H1 (cell line): ENCODE measurements at places on chromosomes 1 and 21.

DNA sequence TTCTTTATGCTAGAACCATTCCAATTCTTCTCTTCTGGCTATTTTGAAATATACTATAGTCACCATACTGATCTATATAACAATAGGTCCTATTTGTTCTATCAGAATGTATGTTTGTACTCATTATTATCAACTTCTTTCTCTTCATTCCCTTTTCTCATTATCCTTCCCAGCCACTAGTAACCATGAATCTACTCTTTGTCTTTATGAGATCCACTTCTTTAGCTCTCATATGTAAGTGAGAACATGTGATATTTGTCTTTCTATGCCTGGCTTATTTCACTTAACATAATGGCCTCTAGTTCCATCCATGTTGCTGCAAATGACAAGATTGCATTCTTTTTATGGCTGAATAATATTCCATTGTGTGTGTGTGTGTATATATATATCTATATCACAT is 31.7 kb upstream of the RC3H1 start:
- no peaks in the 10 kb centered on the region for H3K4me1 ChIP-seq
- no peaks in the 10 kb centered on the region for H3K36me3 ChIP-seq
- no peaks in the 10 kb centered on the region for H3K27me3 ChIP-seq
- DNase-seq, result no peak
- no peak overlapping the region for H3K27ac ChIP-seq
- H3K4me3 ChIP-seq, result no peak overlapping the region

GRCh38 chr1:155070158-155070621 is 6.7 kb downstream of the EFNA4 start:
- H3K27ac ChIP-seq, result no peak overlapping the region
- H3K27me3 ChIP-seq, result no peaks in the 10 kb centered on the region
- peaks cover 21% of the 10 kb centered on the region for H3K4me1 ChIP-seq
- peaks cover 7% of the 10 kb centered on the region; the same call in 1 of the 2 replicates for H3K36me3 ChIP-seq
- peak overlapping the region; percentile 64 for H3K4me3 ChIP-seq

DNA sequence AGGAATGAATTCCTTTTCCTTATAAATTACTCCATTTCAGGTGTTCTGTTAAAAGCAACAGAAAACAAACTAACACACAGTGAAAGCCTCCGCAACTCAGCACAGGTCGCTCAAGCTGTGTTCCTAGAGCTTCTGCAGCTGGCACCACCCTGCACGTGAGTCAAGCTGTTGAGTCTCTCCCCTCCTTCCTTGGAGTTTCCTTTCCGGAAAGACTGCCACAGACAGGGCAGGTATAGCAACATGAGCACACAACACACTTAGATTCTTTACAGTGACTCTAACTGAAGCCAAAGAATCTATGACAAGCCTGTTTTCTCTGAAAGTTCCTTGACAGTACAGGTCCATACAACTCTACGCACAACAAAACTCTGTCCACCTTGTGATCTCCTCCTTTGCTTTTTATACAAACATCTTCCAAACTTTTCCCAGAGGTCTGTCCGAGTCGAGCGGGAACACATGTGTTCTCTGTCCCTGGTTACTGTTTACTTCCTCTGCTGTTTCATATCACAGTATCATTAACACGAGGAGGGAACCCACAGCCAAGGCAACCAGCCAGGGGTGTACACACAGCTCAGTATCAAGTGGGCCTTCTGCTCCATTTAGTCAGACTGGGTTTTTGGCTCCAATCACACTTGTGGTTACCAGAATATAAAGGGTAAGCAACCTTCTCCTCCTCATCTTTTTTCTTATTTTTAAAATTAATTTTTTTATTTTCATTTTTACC is 38.7 kb upstream of the DESI2 start:
- no peaks in the 10 kb centered on the region for H3K27me3 ChIP-seq
- no peaks in the 10 kb centered on the region for H3K36me3 ChIP-seq
- H3K4me1 ChIP-seq, result peaks cover 6% of the 10 kb centered on the region; the same call in 1 of the 2 replicates
- no peak overlapping the region for H3K27ac ChIP-seq
- H3K4me3 ChIP-seq, result no peak overlapping the region

DNA sequence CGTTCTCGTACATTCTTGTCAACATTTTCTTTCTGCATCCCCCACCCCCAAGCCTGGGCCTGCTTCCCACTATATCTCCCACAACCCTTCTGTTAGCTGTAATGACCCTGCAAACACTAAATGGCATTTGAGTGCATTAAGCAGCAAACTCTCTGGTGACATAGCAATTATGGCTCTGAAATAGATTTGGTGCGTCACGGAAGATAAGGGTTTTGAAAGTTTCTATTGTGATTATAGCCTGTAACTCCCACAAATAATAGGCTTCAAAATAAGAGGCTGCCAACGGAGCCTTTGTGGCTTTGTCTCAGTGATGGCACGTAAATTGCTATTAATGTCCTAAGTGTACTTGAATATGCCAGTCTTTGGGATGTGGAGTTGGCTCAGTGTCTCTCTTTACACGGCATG is 277.6 kb downstream of the PBX1 start:
- H3K27me3 ChIP-seq, result no peaks in the 10 kb centered on the region
- 0 out of 2 replicates have a peak, but pooled peaks cover 2% of the 10 kb centered on the region for H3K36me3 ChIP-seq
- DNase-seq, result no peak
- no peak overlapping the region for H3K27ac ChIP-seq
- no peak overlapping the region for H3K4me3 ChIP-seq

DNA sequence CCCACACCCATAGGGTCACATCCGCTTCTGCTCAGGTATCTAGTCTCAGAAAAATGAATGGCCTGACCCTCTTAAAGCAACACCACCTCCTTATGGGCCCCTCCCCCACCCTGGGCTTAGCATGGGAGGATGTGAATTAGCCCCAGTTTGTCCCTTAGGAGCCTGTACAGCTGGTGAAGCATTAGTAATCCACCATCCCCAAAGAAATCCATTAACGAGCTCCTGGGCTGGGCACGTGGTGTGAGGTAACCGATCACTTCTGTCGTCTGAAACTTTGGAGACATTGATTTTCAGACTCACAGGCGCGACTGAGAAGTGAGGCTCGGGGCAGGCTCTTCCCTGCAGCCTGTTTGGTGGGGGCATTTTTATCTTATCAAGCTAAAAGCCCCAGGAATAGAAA is 10.5 kb downstream of the RASSF5 start:
- no peaks in the 10 kb centered on the region for H3K27me3 ChIP-seq
- no peak overlapping the region for H3K4me3 ChIP-seq
- H3K4me1 ChIP-seq, result no peaks in the 10 kb centered on the region; the same call in 1 of the 2 replicates
- no peaks in the 10 kb centered on the region for H3K36me3 ChIP-seq
- no peak for DNase-seq
- no peak overlapping the region for H3K27ac ChIP-seq

- no peaks in the 10 kb centered on the region for H3K27me3 ChIP-seq
- DNase-seq, result no peak
- peaks cover 7% of the 10 kb centered on the region for H3K4me1 ChIP-seq
- no peaks in the 10 kb centered on the region for H3K36me3 ChIP-seq
Measured at GRCh38 chr21:41926807-41927171, 27.0 kb downstream of the C2CD2 start.

GRCh38 chr21:43874085-43874805 is 9.2 kb downstream of the AGPAT3 start:
- H3K4me3 ChIP-seq, result no peak overlapping the region
- no peaks in the 10 kb centered on the region for H3K36me3 ChIP-seq
- no peak overlapping the region for H3K27ac ChIP-seq
- H3K4me1 ChIP-seq, result no peaks in the 10 kb centered on the region

DNA sequence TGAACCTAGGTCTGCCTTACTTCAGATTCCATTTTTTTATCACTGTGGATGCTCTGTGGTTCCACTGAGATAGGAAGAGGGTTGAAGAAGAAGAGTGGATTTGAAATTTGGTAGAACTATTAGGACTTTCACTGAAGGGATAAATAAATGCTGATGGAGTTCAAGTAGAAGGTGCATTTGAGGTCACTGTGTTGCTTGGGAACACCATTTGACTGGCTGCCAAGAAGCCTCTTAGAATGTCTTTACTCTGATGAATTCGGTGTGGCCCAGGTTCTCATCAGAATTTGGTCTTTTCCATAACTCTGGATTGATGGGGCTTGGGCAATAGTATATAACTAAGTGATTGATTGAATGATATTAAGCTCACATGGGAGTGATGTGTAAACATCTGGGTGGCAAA is 11.9 kb downstream of the XPR1 start:
- no peaks in the 10 kb centered on the region for H3K4me1 ChIP-seq
- no peaks in the 10 kb centered on the region for H3K36me3 ChIP-seq
- H3K27me3 ChIP-seq, result no peaks in the 10 kb centered on the region
- no peak overlapping the region for H3K4me3 ChIP-seq

GRCh38 chr1:223500560-223501425 is 107.6 kb downstream of the CCDC185 start:
- no peak overlapping the region for H3K4me3 ChIP-seq
- H3K27ac ChIP-seq, result no peak overlapping the region
- no peaks in the 10 kb centered on the region for H3K36me3 ChIP-seq

DNA sequence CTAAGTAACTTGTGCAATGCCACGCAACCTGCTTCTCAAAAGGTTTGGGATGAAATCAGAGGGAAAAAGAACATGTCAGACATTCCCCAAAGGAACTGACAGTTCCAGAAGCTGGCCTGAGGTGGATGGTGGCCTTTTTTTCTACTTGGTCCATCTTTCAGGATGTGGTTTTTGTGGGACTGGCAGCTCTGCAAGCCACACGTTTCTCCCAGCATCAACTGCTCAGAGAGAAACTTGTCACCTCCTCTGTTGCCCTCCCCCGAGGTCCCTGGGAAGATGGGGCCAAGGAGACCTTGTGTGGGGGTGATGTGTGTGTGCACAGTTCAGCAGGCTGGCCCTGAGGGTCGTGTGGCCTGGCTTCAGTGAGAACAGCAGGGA is 2.5 kb upstream of the DHRS3 start:
- no peak overlapping the region for H3K27ac ChIP-seq
- 0 out of 2 replicates have a peak overlapping the region, but pooled peaks have one; percentile 81 for H3K4me3 ChIP-seq
- peaks cover 3% of the 10 kb centered on the region for H3K4me1 ChIP-seq
- no peaks in the 10 kb centered on the region for H3K27me3 ChIP-seq
- no peaks in the 10 kb centered on the region for H3K36me3 ChIP-seq

- peaks cover 4% of the 10 kb centered on the region; the same call in 1 of the 2 replicates for H3K4me1 ChIP-seq
- H3K4me3 ChIP-seq, result peak within 1 kb of the TSS; percentile 65
- H3K27ac ChIP-seq, result no peak within 1 kb of the TSS
- peaks cover 11% of the 10 kb centered on the region for H3K27me3 ChIP-seq
- no peaks in the 10 kb centered on the region for H3K36me3 ChIP-seq
- DNase-seq, result peak; percentile 75
Measured at GRCh38 chr1:211133836-211134669, at the start of gene KCNH1. KCNH1 (minus strand) TSS chr1:211134148; CDS start chr1:211133945, 203 bp downstream.

DNA sequence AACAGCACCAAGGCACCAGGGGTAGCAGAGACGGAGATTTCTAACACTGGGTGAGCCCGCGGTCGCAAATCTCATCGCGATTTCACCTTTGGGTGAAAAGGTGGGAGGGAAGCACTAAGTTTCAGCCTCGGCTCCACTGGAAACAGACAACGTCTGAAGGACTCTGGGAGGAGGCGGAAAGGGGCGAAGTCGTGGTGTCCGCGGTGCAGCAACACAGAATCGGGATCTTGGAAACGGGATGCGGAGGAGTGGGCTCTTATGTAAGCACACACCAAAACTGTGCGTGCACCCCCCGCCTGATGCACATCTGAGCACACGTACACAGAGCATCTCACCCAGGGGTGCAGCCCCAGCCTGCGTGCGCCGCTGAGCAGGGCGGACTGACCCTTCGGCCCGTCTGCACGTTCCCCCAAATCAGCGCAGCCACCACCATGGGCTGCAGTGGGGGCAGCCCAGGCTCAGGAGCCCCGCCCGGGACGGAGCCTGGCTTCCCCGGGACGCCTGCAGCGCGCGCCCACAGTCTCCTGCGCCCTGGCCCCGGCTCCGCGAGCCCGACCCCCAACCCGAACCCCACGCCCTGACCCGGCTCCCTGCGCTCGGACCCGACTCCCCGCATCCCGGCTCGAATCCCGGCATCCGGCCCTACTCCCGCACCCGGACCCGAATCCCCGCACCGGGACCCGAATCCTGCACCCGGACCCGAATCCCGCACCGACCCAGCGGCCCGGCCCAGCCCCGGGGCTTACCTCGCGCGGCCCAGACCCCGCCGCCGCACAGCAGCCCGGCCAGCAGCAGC is 670 bp downstream of the CLSTN1 start:
- no peak overlapping the region; the same call in 1 of the 2 replicates for H3K27ac ChIP-seq
- H3K4me1 ChIP-seq, result peaks cover 4% of the 10 kb centered on the region
- DNase-seq, result no peak
- H3K36me3 ChIP-seq, result no peaks in the 10 kb centered on the region
- H3K27me3 ChIP-seq, result peaks cover 14% of the 10 kb centered on the region

GRCh38 chr1:217876896-217877295 is 245.8 kb downstream of the SPATA17 start:
- no peak overlapping the region for H3K4me3 ChIP-seq
- DNase-seq, result no peak
- H3K27me3 ChIP-seq, result no peaks in the 10 kb centered on the region

DNA sequence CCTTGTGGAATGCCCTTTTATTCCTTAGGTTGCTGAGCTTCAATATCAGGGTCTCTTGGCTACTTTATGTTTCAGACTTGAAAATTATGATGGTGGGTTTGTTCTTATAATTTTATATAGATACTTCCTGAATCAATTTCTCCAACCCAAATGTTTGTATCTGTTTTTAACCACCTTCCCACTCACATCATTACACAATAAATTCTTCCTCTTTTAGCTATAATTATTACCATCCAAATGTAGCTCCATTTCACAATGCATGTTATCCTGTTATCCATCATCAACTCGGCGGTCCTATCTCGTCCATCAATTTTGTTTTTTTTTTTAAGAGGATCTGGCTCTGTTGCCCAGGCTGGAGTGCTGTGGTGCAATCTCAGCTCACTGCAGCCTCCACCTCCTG is 357.6 kb upstream of the ZP4 start:
- H3K36me3 ChIP-seq, result no peaks in the 10 kb centered on the region
- no peak for DNase-seq
- no peaks in the 10 kb centered on the region for H3K4me1 ChIP-seq
- H3K4me3 ChIP-seq, result no peak overlapping the region
- no peak overlapping the region for H3K27ac ChIP-seq

GRCh38 chr1:46413596-46413985 is 19.5 kb downstream of the FAAH start:
- no peak overlapping the region for H3K4me3 ChIP-seq
- no peak for DNase-seq
- H3K4me1 ChIP-seq, result 0 out of 2 replicates have a peak, but pooled peaks cover 5% of the 10 kb centered on the region
- H3K27ac ChIP-seq, result no peak overlapping the region
- no peaks in the 10 kb centered on the region for H3K27me3 ChIP-seq

DNA sequence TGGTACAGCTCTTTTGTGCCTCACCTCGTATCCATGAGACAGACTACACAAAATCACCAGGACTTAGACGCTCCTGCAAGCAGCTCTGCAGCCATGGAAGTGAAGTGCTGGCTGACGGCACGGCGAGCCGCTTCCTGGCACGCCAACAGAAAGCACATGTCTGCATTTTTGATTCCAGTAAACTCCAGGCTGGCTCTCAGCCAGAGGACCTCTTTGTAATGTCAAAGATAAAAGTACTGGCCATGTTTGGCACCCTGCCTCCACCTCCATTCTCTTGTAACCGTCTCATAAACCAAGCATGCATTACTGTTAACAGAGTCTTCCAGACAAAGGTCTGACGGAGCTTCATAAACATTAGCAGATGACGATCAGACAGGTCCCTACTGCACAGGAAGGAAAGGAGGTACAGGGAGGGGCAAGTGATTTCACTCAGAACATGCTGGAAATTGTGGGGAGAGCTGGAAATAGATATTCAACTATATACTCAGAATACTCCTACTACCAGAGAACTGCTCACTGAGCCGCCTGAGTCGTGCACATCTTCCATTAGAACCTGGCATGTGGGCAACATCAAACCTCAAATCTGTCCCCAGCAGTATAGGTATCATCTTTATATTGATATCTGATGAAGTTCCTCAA is 632.0 kb downstream of the SMYD3 start:
- no peak overlapping the region for H3K4me3 ChIP-seq
- H3K27ac ChIP-seq, result no peak overlapping the region
- H3K4me1 ChIP-seq, result no peaks in the 10 kb centered on the region
- H3K36me3 ChIP-seq, result no peaks in the 10 kb centered on the region
- DNase-seq, result no peak

GRCh38 chr1:227131193-227131592 is 187.1 kb downstream of the CDC42BPA start:
- no peak overlapping the region for H3K4me3 ChIP-seq
- no peaks in the 10 kb centered on the region for H3K27me3 ChIP-seq
- no peak for DNase-seq
